ENCODE measurements at places on chromosomes 11 and 22.

- no peak for DNase-seq
Observed at GRCh38 chr11:67437082-67437808, at the start of gene PTPRCAP. PTPRCAP (minus strand) TSS chr11:67437682; CDS start chr11:67437619, 63 bp downstream.

DNA sequence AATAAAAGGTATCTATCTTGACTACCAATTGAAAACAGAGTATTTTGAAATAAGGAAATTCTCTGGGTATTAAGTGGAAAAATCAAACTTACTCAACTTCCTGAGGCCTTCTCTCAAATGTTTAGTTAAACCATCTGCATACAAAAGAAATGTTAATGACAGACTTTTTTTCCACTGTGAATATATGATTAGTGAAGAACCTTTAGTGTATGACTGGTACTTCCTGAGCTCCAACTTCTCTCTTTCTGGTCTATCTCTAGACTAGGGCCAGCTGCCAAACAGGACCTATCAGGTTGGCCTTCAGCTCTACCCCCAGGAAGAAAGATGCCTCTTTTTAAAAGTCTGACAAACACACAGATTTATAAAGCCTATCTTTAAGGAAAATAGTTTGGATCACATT, 68.8 kb upstream of the SCUBE2 start:
- DNase-seq = peak; percentile 86

DNA sequence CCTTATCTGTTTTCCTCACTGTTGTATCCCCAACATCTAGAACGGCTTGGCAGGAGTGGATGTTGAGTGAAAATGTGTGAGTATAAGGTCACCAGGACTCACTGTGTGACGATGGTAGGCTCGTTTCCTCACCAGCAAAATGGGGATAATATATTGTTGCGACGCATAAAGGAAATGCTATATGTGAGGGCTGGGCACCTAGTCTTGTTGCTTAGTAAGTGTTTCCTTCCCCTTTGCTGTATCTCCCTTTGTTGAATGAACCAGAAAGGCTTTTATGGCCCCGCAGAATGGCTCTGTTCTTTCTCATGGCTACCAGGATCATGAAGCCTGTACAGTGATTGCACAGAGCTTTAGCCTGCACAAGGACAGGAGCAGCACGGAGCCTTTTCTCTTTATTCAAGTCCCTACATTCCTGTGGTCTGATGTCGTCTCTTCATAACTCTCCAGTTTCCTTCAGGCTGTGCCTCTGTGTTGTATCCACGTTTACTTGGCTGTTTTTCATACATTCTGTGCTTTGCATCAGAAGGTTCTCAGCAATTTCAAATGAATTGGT, 5.4 kb downstream of the TNRC6B start:
- DNase-seq = peak; percentile 52

GRCh38 chr11:64233913-64234586, at the start of gene VEGFB:
VEGFB (plus strand) TSS chr11:64234584; CDS start chr11:64234834, 250 bp downstream.
- DNase-seq = peak; percentile 62

- DNase-seq = no peak
Observed at GRCh38 chr22:40070701-40071100, 75.9 kb downstream of the FAM83F start.

- DNase-seq = peak; percentile 64
Observed at GRCh38 chr11:76664578-76665061, 5.9 kb downstream of the LRRC32 start.

- no peak for DNase-seq
Observed at GRCh38 chr11:29914203-29914930, 102.5 kb downstream of the KCNA4 start.

DNA sequence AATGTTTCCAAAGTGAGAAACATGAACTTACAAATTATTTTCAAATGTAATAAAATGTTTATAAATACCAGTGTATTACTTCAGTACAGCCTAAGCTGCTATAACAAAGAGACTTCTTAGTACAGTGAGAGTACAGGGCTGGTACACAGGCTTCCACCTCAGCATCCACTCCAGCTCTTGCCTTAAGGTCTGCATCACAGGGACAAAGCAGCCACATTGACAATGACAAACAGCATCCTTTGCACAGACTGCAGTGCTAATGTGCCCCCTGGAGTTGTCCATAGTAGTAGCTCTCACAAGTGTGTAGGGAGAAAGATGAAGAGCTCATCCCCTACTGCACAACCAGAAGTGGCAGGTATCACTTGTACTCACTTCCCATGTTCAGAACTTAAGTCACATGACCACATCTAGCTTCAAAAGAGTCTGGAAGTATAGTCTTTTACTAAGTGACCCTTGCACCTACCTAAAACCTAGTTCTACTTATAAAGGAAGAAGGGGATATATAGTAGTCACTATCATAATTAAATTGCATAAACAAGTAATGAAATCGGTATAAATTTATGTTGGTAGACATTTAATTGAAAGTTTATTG, 10.7 kb upstream of the LIPT2 start:
- no peak for DNase-seq

GRCh38 chr11:65796726-65797601, 10.1 kb downstream of the OVOL1 start:
- no peak for DNase-seq

DNA sequence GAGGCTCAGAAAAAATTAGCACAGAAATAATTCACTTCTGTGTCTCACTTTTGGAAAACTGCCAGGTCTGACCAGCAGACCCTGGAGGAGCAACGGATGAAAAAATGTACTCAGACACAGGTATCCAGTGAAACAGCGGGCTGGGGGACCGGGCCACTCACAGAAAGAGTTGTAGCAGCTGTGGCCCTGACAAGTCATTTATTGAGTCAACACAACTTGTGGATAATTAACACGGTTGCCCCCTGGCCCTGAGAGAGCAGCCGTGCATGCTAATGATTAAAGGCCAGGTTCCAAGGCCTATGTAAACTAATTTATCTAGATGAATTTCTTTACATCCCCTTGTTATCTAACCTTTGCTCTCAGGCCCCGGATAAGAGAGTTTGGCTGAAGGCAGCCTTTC, 131.3 kb downstream of the AASDHPPT start:
- no peak for DNase-seq

DNA sequence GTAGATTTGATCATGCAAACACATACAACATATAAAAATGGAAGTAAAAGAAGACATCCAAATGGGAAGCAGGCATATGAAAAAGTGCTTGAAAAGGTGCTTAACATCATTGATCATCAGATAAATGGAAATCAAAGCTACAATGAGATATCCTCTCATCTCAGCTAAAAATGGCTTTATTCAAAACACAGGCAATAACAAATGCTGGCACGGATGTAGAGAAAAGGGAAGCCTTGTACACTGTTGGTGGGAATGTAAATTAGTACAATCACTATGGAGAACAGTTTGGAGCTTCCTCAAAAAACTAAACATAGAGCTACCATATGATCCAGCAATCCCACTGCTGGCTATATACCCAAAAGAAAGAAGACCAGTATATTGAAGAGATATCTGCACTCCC, 549 bp upstream of the TCN1 start:
- peak; percentile 15 for DNase-seq

DNA sequence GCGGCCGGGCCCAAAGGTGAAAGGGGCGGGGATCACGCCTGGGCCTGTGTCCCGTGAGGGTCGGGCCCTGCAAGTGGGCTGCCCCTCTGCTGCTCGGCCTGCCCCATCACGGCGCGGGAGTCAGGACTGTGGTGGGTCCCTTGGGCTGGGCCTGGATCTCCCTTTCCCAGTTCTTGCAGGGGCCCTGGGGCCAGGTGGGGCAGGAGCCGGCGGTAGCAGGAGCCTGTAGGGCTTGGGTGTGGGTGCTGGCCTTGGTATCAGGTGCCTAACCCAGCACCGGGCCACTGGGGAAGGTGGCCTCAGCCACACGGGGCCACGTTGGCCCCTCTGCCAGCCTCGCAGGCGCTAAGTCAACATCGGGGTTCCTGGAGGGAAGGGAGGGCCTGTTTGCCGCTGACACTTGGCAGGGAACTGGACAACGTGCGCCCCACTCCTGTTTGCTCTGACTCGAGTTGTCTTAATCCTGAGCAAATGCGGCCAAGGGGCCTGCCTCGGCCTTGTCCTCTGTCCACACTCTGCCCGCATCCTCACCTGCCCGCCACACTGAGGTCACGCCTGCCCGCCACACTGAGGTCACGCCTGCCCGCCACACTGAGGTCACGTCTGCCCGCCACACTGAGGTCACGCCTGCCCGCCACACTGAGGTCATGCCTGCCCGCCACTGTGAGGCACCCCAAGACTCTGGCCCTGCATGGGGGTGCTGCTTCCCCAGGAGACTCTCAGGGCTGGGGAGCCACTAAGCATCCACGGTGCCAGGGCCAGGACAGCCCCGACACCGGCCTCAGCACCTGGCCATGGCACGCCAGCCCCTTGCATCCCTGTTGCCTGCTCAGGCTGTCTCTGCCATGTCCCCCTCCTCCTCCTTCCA, 14.2 kb upstream of the MUC5B start:
- DNase-seq = no peak

- DNase-seq = peak; percentile 66
Observed at GRCh38 chr22:46054091-46055073, 77.4 kb upstream of the WNT7B start.

DNA sequence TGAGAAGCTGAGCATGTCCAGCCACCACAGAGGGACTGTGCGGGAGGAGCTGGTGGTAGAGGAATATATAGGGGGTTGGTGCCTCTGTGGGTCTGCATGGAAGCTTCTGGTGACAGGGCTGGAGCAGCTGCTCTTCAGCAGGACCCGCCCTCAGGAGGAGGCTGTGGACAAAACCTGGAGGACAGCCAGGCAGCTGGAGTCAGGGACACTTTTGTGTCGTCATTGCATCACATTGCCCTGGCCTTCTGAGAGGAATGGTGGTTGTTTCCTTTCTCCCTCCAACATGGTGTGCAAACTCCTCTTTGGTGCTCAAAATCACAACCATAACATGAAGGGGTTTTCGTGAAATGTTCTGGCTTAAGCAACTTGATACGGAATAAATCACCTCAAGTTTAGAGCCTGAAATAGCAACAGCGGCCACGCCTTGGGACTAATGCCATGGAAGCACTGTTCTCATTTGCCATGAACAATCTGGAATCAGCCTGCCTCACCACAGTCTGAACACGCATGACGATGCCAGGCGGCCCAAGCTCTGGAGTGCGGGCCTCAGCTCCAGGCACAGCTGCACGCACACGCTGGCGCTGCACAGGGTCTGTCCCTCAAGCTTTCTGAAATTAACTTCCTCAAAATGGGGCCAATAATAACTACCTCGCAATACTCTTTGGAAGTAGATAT, 17.1 kb upstream of the CSRP3 start:
- no peak for DNase-seq

DNA sequence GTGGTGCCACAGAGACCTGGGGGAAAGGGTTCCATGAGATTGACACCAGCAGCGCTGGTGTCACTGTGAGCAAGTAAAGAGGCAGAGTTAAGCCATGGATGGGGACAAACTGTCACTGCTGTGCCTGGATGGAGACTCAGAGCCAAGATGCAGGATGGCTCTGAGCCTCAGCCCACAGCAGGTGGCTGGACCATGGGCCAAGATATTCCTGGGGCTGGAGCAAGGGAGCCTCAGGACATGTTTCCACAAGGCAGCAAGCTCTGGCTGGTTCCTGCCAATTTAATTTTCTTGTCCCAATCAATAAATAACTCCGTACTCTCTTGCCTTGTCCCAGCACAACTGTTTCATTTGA, 23.0 kb downstream of the MYO18B start:
- no peak for DNase-seq

DNA sequence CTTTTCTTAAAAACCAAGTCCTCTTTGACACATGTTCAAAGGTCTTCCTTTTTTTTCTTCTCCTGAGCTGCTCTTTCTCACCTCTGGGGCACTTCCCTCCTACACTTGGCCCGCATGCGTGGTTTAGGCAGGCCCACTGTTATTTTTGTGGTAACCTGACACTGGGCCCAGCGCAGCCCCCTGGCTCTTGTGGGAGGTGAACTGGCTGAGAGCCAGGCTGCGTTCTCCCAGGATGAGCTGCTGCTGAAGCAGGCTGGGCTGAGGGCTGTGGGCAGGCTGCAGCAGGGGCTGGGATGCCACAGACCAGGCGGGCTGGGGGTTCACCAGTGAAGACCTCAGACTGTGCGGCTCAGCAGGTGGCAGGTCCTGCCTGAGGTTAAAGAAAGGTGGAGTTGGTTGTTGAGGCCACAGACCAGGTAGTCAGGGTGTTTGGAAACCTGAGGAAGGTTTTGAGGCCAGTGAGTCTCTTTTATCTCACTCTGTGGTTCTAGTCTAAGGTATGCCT, 72.4 kb downstream of the TEAD1 start:
- no peak for DNase-seq

GRCh38 chr22:18024956-18025720, 777 bp upstream of the MICAL3 start:
- DNase-seq = no peak

- no peak for DNase-seq
Observed at GRCh38 chr22:39995393-39996252, 869 bp downstream of the FAM83F start.

DNA sequence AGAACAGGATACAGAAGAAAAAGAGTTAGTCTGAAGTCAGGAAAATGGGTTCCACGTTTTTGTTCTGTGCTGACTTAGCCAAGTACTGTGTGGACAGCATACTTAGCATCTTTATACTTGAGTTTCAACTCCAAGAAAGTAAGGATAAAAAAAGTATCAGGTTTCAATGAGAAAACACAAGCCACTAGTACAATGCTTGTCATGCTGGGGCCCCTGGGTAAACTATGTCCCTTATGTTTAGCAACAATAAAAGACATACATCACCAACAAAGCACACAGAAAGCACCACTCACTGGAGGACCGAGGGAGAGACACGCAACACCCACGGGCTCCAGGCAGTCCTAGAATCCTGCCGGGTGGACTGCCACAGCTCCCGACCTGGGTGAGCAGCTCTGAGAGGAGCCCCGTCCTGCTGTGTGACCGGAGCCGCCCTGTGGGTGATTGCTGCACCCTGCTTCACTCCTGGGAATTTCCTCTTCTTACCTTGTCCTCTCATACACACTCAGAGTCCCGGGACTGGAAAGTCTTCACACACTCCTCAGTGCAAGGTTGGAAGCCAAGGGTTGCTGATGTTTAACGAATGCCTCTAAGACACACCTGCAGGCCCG, 890.5 kb downstream of the BRD1 start:
- no peak for DNase-seq

GRCh38 chr11:65530157-65530496, 5.2 kb downstream of the SCYL1 start:
- DNase-seq = no peak

- no peak for DNase-seq
Observed at GRCh38 chr11:48031602-48032001, 51.2 kb downstream of the PTPRJ start.

Measured in suppressor macrophage treated with lipopolysaccharide for 1 hour (primary cell).